ENCODE measurements at places on chromosomes 2 and 18.

DNA sequence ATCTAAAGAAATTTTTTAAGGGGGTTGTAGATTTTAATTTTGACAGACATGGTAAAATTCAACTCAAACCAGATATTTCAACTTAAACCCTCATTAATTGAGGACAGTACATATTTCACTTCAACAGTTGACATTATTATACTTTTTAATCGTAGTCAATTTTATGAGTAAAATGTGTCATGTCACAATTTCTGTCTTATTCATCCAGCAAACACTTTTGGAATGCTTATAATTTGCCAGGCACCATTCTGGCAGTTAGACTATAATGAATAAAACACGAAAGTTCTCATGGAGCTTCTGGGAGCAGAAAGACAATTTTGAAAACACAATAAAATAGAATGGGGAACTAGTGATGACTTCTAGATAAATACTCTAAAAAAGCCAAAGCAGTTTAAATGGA is 1094.8 kb downstream of the SUCLG1 start:
- peak; percentile 60 for DNase-seq

DNA sequence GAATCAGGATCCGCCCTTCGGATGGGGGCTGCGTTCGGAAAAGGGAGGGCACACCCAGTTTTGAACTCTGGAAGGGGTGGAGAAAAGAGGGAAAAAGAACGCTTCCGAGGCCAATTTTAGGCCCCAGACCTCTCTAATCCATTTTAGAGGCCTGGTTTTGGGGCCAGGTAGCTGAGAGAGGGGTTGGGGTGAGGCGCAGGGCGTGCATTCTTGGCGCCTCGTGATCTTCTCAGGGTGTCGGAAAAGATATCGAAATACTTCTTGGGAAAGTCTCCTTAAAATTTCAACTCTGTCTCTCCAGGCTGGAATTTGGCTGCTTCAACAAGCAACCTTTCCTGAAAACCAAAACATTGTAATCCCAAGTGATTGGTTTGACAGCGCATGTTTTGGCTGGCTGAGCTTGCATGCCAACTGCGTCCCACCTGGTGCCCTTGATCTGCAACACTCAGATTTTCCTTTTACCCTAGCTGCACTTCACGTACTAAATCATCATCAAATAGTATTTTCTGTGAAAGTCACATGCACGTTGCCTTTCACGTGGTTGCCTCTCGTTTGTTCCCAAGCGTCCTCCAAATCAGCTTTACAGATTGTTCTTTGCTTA is 864 bp upstream of the XPO1 start:
- DNase-seq = peak; percentile 33

DNA sequence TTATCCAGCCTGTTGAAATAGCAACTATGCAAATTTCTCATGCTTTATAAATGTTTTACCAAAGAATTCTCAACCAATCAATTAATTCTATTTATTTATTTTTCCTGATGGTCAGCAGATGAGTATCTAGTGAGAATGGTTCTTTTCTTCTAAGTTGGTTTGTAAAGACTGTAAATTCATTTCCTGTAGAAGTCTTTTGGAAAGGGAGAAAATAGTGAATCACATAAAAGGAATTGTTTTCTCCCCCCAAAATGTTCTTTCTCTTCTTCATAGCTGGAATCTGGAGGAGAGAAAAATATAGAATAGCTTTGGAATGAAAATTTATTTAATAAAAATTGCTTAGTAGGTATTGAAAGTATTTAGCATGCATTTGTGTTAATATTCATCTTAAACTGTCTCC is 836.1 kb upstream of the ZEB2 start:
- peak; percentile 4 for DNase-seq

- DNase-seq = peak; percentile 73
Observed at GRCh38 chr18:10128921-10129501, 215.2 kb downstream of the VAPA start.

GRCh38 chr18:7946734-7947377 is 379.7 kb downstream of the PTPRM start:
- peak; percentile 79 for DNase-seq

- DNase-seq = peak; percentile 75
Observed at GRCh38 chr2:207504513-207505170, 25.1 kb upstream of the CREB1 start.
